Activated CD8-positive, alpha-beta memory T cell treated with anti-CD3 and anti-CD28 coated beads for 4 hours (primary cell): ENCODE measurements at places on chromosomes 4 and X.

GRCh38 chrX:10576777-10577447 is 43.5 kb downstream of the MID1 start:
- DNase-seq, result no peak

DNA sequence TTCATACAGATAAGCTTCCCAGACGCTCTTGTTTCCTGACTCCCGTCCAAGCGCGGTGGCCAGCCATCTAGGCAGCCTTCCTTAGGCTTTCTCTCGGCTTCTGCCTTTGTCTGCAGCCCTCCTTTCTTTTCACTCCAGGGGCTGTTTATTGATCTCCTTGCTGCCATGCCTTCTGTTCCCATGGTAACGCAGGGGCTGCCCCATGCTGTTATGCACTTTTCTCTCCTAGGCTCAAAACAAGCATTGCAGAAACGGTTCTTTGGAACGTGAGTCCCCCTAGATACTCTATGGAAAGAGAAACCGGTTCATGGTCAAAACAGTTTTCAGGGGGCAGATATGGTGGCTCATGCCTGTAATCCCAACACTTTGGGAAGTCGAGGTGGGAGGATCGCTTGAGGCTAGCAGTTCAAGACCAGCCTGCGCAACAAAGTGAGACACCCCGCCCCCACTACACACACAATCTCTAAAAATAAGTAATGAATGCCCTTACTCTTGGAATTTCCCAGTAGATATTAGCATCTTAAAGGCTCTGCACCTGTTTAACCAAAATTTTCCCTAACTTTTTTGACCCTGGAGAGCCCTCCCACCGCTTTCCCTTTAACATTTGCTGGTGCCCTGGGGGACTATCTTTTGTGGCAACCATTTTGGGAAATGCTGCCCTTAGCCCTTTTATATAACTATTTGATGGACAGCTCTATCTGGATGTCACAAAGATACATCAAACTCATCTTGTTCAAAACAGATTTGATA is 53.9 kb upstream of the ZNF157 start:
- no peak for DNase-seq

DNA sequence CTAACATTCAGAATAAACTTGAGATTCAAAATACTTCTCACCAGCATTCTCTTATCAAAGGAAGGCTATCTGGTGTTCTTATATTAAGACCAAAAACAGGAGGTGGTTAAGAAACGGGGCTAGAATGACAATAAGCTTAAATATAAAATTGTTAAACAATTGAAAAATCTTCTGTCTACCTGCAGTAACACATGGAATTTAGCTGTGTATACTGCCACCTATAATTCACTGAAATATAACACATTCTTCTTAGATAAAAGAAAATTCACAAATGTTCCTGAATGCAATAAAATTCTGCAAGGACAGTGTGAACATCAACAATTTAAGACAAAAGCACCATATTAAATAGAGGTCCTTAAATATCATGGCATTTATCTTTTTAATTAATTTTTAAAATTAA is 11.5 kb upstream of the PCDH10 start:
- DNase-seq, result no peak

- no peak for DNase-seq
These were observed 70.5 kb downstream of the HADH start for GRCh38 chr4:108060164-108060563.

- no peak for DNase-seq
These were observed 38.2 kb upstream of the GPM6A start for GRCh38 chr4:175850240-175850639.

- DNase-seq, result no peak
These were observed 57.3 kb upstream of the USP51 start for GRCh38 chrX:55546956-55547355.

DNA sequence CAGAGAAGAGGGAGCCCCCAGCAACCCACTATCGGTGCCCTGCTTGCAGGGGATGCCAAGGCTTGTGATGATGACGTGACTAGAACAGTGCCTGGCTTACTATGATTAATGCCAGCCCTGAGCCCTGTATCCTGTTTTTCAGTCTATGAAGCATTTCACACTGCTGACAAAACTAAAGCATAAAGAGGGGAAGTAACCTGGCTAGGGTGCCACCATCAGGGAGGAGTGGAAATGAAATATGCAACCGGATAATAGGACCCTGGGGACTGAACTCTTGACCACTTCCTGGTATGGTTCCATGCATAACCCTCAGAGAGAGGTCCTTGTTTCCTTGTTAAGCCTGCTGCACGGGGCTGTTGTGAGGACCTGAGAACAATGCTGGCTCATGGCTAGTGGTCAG is 50.3 kb downstream of the MED28 start:
- no peak for DNase-seq

DNA sequence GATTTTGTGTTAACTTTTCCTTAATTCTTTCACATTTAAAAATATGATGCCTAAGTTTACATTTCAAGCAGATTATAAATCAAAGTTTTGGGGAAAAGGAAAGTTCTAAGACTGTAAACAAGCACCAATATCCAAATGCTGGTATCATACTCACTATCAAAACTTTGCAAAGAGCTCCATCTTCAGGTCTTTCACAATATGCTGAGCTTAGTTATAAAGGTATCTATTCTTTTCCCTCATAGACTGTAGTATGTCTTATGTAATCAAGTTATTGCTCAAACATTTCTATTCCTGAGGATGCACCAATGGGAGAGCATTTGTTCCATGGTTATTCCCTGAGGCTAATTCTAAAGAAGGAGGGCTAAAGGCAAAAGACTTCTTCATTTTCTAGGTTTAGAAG is 207.9 kb upstream of the FAM241A start:
- no peak for DNase-seq

DNA sequence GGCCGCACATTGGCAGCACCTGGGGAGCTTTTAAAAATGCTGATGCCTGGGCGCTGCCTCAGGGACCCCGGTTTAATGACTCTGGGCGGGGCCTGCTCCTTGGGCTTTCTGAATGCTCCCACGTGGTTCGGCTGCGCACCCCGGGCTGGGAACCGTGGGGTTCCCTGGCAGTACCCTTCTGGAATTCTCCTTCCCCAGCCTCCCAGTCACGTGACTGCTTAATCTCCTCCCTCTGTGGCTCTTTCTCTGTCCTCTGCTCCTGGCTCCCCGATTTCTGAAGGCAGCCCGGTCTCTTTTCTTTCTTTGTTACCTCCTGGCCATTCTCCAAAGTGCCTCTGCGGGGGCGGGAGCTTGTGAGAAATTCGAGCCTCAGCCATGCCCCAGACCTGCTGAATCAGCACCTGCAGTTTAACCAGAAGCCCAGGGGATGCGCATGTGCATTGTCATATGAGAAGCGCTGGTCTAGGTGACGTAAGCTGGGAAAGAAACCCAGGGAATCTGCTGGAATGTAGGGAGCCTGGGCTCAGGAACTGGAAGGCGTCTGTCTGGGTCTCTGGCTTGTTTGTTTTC is 16.6 kb downstream of the CLCN4 start:
- DNase-seq, result no peak

DNA sequence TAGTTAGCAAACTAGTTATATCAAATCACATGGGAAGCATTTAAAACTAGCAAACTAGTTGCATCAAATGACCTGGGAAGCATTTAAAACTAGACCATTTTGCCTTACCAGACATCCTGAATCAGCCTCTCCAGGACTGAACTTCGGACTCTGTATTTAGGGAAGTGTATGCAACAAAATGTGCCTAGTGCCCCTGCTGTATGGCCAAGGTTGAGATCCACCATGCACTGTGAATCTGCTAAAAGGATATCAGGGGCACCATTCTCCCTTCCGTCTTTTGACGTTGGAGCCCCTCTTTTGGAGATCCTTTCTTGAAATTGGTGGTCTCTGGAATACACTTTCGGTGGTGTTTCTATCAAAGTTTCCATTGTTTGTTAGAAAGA is 49.5 kb downstream of the CCNI start:
- DNase-seq, result no peak

DNA sequence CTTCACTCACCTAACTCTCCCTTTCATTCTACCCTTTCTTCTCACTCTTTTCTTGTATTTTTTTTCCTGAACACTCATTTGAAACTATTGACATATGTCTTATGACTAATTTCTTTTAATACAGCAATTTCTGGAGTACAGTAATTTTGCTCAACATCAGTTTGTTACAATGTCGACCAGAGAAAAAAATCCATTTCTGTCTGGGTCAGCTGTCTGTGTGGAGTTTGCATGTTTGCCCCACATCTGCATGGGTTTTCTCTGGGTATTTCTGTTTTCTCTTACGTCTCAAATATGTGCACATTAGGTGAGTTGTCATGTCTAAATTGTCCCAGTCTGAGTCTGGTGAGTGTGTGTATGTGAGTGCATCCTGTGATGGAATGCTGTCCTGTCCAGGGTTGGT is 294.8 kb downstream of the HS3ST1 start:
- no peak for DNase-seq

DNA sequence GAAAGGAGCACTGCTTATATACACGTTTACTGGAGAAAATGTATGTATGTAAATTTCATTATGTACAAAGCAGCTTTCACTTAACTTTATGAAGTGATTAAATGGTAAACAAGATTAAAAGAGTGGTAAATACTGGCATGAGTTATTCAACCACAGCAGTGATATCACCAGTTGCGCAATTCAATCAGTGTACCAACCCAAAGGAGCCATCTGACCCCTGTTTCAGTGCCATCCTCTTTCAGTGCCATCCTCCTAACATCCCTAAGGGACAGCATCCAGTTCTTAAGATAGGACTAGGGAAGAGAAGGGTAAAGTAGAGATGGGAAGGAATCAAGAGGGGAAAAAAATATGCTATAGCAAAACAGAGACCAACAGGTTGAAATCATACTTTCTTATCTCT is 16.2 kb downstream of the HPF1 start:
- DNase-seq, result no peak

GRCh38 chr4:51845055-51845426 is 2.1 kb downstream of the DCUN1D4 start:
- DNase-seq, result no peak

- no peak for DNase-seq
These were observed 51.2 kb upstream of the RBMXL3 start for GRCh38 chrX:115138040-115138439.

- DNase-seq, result no peak
These were observed 48.1 kb downstream of the DCLK2 start for GRCh38 chr4:150126201-150126863.

GRCh38 chr4:16171831-16172230 is 54.4 kb downstream of the TAPT1 start:
- no peak for DNase-seq

- DNase-seq, result no peak
These were observed 101.5 kb upstream of the C1GALT1C1 start for GRCh38 chrX:120731386-120731785.

DNA sequence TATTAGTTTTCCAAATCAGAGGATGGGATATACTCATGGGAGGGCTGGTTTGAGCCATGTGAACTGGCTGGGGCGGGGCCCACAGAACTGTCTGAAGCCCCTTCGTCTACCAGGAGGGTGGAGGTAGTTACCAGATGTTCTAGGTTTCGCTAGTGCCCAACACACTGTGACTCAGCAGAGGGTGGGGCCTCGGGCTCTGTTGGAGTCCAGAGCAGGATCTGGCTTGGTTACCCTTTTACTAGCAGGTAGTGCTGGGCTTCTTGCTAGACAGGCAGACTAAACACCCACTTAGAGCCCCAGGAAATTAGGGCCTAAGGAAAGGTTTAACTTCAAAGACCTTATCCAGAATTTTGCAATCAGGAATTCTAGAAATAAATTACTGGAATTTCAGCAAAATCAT is 56.2 kb upstream of the CHRDL1 start:
- DNase-seq, result no peak

- no peak for DNase-seq
These were observed 113.7 kb downstream of the CHRNA9 start for GRCh38 chr4:40448875-40449274.

- DNase-seq, result no peak
These were observed 717.6 kb upstream of the HS3ST1 start for GRCh38 chr4:12146339-12146738.

DNA sequence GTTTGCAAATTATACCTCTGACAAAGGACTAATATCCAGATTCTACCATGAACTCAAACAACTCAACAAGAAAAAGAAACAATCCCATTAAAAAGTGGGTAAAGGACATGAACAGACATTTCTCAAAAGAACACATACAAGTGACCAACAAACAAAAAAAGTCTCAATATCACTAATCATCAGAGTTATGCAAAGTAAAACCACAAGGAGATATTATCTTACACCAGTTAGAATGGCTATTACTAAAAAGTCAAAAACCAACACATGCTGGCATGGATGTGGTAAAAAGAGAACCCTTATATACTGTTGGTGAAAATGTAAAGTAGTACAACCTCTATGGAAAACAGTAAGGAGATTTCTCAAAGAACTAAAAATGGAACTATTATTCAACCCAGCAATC is 234.4 kb downstream of the NKX6-1 start:
- no peak for DNase-seq
